ENCODE measurements at places on chromosomes 2 and 18.

DNA sequence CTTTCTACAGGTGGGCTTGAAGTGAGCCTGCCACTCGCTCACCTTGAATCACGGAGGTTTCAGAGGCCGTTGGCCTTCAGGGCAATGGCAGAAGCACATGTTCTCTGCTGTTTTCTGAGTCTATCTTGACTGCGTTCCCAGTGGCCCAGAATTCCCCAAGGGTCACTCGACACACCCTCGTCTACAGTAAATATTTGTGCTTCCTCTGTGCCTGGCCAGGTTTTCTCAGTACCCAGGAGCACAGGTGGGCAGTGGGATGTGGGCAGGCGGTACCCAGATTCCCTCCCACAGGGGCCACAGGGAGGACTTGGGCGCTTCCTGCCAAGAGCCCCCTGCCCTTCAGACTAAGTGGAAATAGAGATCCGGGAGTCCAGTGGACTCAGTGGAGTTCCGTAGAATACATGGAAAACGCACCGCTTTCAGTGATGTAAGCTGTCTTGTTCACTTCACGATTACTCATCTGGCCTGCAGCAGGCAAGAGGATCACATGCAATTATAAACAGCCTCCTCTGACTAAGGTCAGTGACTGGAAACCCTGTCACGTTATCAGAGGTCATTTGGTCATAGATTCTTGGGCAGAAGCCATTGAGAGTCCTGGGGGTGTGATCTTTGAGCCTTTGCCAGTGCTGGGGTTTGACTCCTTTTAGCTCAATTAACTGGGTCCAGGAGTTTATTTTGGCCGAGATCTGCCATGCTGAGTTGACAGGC is 179.8 kb downstream of the NEDD4L start:
- H3K4me3 ChIP-seq, result no peak overlapping the region
- no peaks in the 10 kb centered on the region for H3K27me3 ChIP-seq
- no peaks in the 10 kb centered on the region for H3K36me3 ChIP-seq
- peaks cover 17% of the 10 kb centered on the region for H3K4me1 ChIP-seq
- H3K27ac ChIP-seq, result peak overlapping the region; percentile 84
- DNase-seq, result peak; percentile 88

GRCh38 chr2:176193048-176193447 is 4.6 kb downstream of the HOXD1 start:
- no peak for DNase-seq
- no peaks in the 10 kb centered on the region for H3K4me1 ChIP-seq
- H3K4me3 ChIP-seq, result no peak overlapping the region
- no peak overlapping the region for H3K27ac ChIP-seq

GRCh38 chr2:26772064-26773001 is 8.2 kb downstream of the SLC35F6 start:
- H3K27ac ChIP-seq, result peak overlapping the region; percentile 37
- no peak overlapping the region for H3K4me3 ChIP-seq
- H3K4me1 ChIP-seq, result peaks cover 20% of the 10 kb centered on the region

GRCh38 chr2:60657673-60658072 is 98.4 kb upstream of the PAPOLG start:
- H3K4me3 ChIP-seq, result no peak overlapping the region
- no peaks in the 10 kb centered on the region for H3K27me3 ChIP-seq
- no peak overlapping the region for H3K27ac ChIP-seq

GRCh38 chr2:207692206-207693065 is 19.0 kb upstream of the CCNYL1 start:
- no peaks in the 10 kb centered on the region for H3K27me3 ChIP-seq
- peak; percentile 11 for DNase-seq
- no peaks in the 10 kb centered on the region for H3K4me1 ChIP-seq
- no peaks in the 10 kb centered on the region for H3K36me3 ChIP-seq

DNA sequence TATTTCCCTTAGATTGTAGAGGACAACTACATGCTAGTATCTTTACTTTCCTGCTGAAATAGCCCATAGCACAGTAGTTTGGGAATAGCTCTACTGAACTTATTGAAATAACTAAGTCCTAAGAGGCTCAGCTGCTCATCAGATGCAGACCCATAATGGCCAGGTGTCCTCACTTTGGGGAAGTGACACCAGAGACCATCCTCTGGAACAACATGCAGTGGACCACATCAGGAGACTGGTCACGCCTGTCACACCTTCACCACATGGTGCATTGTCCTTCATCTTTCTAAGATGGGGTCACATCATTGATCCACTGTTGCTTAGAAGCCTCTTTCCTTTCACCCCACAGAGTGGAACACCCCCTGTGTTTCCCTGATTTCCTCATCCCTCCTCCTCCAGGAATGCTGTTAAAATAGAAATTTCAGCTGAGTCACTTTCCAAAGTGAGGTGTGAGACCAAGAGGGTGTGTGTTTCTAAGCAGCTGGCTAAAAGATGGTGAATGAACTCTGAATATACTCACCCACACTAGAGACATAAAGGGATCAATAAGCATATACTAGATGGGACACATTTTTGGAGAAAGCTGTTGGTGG is 215.2 kb upstream of the LRRTM1 start:
- no peak for DNase-seq
- H3K27ac ChIP-seq, result no peak overlapping the region
- no peak overlapping the region for H3K4me3 ChIP-seq
- H3K36me3 ChIP-seq, result no peaks in the 10 kb centered on the region
- no peaks in the 10 kb centered on the region for H3K27me3 ChIP-seq

- H3K36me3 ChIP-seq, result no peaks in the 10 kb centered on the region
- peak overlapping the region; percentile 11 for H3K27ac ChIP-seq
Observed at GRCh38 chr2:145066856-145067548, 547.1 kb upstream of the ZEB2 start.

GRCh38 chr2:95058466-95058988 is 33.0 kb downstream of the MAL start:
- H3K36me3 ChIP-seq, result no peaks in the 10 kb centered on the region
- H3K4me1 ChIP-seq, result no peaks in the 10 kb centered on the region
- H3K27me3 ChIP-seq, result no peaks in the 10 kb centered on the region
- no peak overlapping the region for H3K4me3 ChIP-seq
- DNase-seq, result no peak

DNA sequence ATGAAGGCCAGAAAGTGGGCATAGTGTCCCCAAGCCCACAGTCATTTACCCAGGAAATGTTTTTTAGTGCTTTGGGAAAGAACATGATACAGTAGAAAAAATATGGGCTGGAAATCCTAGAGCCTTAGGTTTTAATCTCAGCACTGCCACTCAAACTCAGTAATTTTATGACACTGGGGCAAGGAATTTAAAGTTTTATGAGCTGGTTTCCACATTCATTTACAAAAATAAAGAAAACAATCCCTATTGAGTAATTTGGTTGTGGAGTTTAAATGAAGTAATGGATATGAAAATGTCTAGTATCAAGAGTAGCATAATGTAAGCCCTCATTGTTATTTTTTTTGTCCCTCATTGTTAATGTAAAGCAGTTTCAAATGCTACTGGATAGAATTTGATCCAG is 51.5 kb upstream of the FRZB start:
- no peak for DNase-seq
- no peak overlapping the region for H3K27ac ChIP-seq
- H3K4me1 ChIP-seq, result peaks cover 3% of the 10 kb centered on the region
- H3K36me3 ChIP-seq, result peaks cover 3% of the 10 kb centered on the region

DNA sequence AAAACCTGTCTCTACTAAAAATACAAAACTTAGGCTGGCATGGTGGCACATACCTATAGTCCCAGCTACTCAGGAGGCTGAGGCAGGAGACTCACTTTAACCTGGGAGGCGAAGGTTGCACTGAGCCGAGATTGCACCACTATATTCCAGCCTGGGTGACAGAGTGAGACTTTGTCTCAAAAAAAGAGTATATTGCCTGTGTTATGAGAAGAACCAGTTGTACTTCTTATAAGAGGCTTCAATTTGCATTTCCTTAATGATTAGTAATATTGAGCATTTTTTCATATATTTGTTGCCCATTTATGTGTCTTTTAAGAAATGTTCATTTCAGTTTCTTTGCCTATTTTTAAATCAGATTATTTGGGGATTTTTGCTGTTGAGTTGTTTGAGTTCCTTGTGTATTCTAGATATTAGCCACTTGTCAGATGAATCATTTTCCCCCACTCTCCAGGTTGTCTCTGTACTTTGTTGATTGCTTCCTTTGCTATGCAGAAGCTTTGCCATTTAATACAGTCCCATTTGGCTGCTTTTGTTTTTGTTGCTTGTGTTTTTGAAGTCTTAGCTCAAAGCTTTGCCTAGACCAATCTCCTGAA is 75.8 kb upstream of the LRPPRC start:
- no peak for DNase-seq
- H3K27ac ChIP-seq, result no peak overlapping the region
- no peak overlapping the region for H3K4me3 ChIP-seq
- no peaks in the 10 kb centered on the region for H3K27me3 ChIP-seq

GRCh38 chr2:49278561-49278960 is 124.2 kb upstream of the FSHR start:
- H3K4me3 ChIP-seq, result no peak overlapping the region
- no peaks in the 10 kb centered on the region for H3K27me3 ChIP-seq
- DNase-seq, result no peak
- H3K4me1 ChIP-seq, result no peaks in the 10 kb centered on the region

DNA sequence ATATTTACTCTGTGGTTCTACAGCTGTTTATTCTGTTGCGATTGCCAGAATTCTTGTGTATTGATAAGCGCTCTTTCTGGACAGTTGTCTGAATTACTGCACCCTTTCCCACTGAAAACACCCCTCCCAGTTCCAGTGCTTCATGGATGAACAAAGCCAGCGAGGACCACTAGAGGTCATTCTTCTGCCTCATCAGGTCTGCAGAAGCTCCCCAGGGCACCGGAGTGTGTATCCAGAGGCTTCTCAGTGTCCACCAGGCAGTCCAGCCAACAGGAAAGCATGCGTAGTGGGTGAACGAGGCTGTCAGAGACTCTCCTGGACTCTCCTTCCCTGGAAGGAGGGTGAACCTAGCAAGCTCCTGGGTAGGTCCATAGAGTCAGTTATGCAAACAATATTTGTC is 40.6 kb upstream of the INHBB start:
- H3K4me1 ChIP-seq, result no peaks in the 10 kb centered on the region
- DNase-seq, result peak; percentile 14
- H3K36me3 ChIP-seq, result peaks cover 9% of the 10 kb centered on the region
- no peaks in the 10 kb centered on the region for H3K27me3 ChIP-seq

- no peaks in the 10 kb centered on the region for H3K27me3 ChIP-seq
- no peak for DNase-seq
- H3K4me3 ChIP-seq, result no peak overlapping the region
- H3K27ac ChIP-seq, result no peak overlapping the region
- no peaks in the 10 kb centered on the region for H3K4me1 ChIP-seq
Observed at GRCh38 chr2:80166483-80167171, 137.9 kb downstream of the LRRTM1 start.

GRCh38 chr2:151655663-151656398 is 78.4 kb downstream of the NEB start:
- no peak overlapping the region for H3K27ac ChIP-seq
- H3K27me3 ChIP-seq, result no peaks in the 10 kb centered on the region
- DNase-seq, result no peak
- H3K36me3 ChIP-seq, result no peaks in the 10 kb centered on the region

- no peak overlapping the region for H3K4me3 ChIP-seq
- H3K27me3 ChIP-seq, result peaks cover 3% of the 10 kb centered on the region
Observed at GRCh38 chr2:100814453-100814852, 5.5 kb upstream of the NPAS2 start.

DNA sequence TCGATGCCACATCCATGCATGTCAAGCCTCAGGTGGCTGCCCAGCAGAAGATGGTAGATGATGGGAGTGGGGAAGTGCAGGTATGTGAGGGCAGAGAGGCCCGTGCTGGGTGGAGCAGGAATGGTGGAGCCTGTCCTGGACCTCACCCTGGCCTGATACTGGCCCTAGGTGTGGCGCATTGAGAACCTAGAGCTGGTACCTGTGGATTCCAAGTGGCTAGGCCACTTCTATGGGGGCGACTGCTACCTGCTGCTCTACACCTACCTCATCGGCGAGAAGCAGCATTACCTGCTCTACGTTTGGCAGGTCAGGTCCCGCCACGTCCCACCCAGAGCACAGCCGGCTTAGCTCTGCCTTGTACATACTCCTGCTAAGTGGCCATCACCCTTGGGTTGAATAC is 13.0 kb downstream of the VIL1 start:
- no peaks in the 10 kb centered on the region for H3K36me3 ChIP-seq
- H3K27me3 ChIP-seq, result peaks cover 9% of the 10 kb centered on the region
- H3K4me3 ChIP-seq, result no peak overlapping the region
- H3K27ac ChIP-seq, result no peak overlapping the region

GRCh38 chr2:37771600-37772088 is 100.2 kb upstream of the CDC42EP3 start:
- peaks cover 33% of the 10 kb centered on the region for H3K4me1 ChIP-seq
- no peaks in the 10 kb centered on the region for H3K27me3 ChIP-seq
- H3K27ac ChIP-seq, result no peak overlapping the region

DNA sequence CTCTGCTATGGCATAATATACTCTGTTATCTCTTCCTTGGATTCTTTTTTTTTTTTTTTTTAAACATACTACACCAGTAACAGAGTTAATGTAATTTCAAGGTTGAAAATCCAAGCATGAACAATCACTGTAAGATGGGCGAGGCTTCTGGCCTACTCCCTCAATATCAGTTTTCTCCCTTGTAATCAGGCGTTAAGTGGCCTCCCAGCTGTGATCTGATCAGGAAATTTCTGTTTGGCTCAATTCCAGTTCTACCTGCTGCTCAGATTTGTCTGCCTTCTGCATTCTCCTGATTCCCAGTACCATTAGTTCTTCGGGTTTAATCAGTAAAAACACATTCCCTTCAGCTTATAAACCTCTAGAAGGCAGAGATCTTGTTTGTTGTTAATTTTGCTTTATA is 18.6 kb downstream of the PRKD3 start:
- no peaks in the 10 kb centered on the region for H3K36me3 ChIP-seq
- H3K4me3 ChIP-seq, result no peak overlapping the region
- no peak overlapping the region for H3K27ac ChIP-seq
- no peaks in the 10 kb centered on the region for H3K27me3 ChIP-seq
- H3K4me1 ChIP-seq, result no peaks in the 10 kb centered on the region

DNA sequence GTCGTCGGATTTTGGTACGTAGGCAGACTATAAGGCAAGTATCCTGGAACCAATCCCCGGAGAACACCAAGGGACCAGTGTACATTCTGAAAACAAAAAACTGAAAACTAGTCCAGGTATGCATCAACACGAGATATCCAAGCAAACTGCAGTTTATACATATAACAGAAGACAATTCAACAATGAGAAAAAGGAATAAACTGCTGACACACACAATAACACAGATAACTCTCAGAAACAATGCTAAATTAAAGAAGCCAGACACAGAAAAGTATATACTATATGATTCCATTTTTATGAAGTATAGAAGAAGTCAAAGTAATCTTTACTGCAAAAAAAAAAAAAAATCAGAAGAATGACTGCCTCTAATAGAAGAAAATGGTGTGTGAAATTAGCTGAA is 5.9 kb downstream of the ROCK2 start:
- H3K27me3 ChIP-seq, result no peaks in the 10 kb centered on the region
- H3K4me3 ChIP-seq, result no peak overlapping the region
- H3K36me3 ChIP-seq, result no peaks in the 10 kb centered on the region
- H3K4me1 ChIP-seq, result peaks cover 6% of the 10 kb centered on the region
- no peak for DNase-seq
- H3K27ac ChIP-seq, result no peak overlapping the region

- H3K27me3 ChIP-seq, result no peaks in the 10 kb centered on the region
- no peaks in the 10 kb centered on the region for H3K4me1 ChIP-seq
- no peak overlapping the region for H3K27ac ChIP-seq
- no peak for DNase-seq
Observed at GRCh38 chr2:221680548-221680947, 108.4 kb upstream of the EPHA4 start.

Data from fibroblast of lung (primary cell).